ENCODE measurements at places on chromosomes 12 and 14.

DNA sequence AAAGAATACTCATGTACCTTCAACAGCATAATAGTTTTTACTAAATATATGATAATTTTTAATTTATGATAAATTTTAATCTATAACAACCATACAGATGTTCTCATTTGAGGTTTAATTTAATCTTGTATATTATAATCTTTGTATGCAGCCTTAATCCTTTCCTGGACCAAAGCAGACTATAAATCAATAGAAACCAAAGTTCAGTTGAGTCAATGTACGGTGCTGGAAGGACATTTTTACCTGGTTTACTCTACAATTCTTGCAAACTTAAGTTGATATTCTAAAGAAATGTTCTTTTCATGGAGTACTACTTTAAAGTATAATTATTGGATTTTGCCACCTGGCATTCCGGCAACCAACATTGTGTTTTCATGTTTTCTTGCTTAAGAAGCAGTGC is 118.0 kb downstream of the STAB2 start:
- no peaks in the 10 kb centered on the region for H3K4me1 ChIP-seq
- no peak for DNase-seq
- no peak overlapping the region for H3K27ac ChIP-seq
- peaks cover 4% of the 10 kb centered on the region for H3K27me3 ChIP-seq
- H3K4me3 ChIP-seq = no peak overlapping the region
- no peaks in the 10 kb centered on the region for H3K36me3 ChIP-seq

- H3K4me3 ChIP-seq = no peak overlapping the region
- peaks cover 33% of the 10 kb centered on the region for H3K4me1 ChIP-seq
- DNase-seq = no peak
- no peaks in the 10 kb centered on the region for H3K36me3 ChIP-seq
Measured at GRCh38 chr14:91888641-91889476, 21.5 kb upstream of the TC2N start.

DNA sequence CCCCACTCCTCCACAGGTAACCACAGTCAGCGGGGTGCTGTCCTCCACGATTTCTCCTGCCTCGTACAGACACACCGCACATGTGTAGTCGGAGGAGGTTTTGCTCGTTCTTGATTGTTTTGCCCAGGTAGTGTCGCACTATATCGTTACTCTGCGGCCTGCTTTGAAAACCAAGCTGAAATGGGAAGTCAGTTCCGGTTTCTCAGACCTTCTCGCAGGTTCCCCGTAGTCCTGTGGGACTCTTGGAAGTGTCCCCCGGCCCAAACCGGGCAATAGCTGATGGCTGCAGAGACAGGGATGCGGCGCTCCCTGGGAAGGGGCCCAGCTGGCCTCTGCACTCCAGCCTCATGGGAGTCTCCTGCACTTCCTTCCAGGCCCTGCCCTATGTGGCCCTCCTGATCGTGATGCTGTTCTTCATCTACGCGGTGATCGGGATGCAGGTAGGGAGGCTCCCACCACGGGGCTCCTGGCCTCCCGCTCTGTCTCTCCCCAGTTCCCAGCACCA is 141.3 kb upstream of the FKBP4 start:
- H3K27ac ChIP-seq = no peak overlapping the region
- H3K27me3 ChIP-seq = peaks cover 18% of the 10 kb centered on the region
- H3K36me3 ChIP-seq = no peaks in the 10 kb centered on the region
- no peak for DNase-seq
- no peaks in the 10 kb centered on the region for H3K4me1 ChIP-seq

- H3K4me3 ChIP-seq = peak overlapping the region; percentile 76
- H3K4me1 ChIP-seq = peaks cover 79% of the 10 kb centered on the region
- H3K27me3 ChIP-seq = no peaks in the 10 kb centered on the region
Measured at GRCh38 chr14:61503167-61503801, 181.9 kb downstream of the PRKCH start.

DNA sequence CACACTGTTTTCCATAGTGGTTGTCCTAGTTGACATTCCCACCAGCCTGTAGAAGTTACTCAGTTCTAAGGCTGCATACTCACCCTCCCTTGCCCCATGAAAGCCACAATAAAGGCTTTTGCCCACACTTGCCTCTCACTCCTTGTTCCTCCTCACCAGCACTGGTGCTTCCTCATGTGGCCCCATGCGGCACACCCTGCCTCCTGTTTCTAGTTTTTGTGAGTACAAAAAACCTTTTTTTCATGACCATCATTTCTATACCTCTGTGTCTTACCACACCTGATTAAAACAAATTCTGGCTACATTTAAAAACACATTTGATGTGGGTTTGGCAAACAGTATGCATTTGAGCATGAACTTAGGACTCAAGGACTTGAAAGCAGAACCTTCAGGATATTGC is 40.7 kb upstream of the RIN3 start:
- H3K4me3 ChIP-seq = no peak overlapping the region
- DNase-seq = no peak
- peaks cover 9% of the 10 kb centered on the region for H3K27me3 ChIP-seq
- H3K27ac ChIP-seq = no peak overlapping the region
- peaks cover 2% of the 10 kb centered on the region for H3K4me1 ChIP-seq

- H3K36me3 ChIP-seq = peaks cover 48% of the 10 kb centered on the region
- H3K27ac ChIP-seq = no peak overlapping the region
- no peak overlapping the region for H3K4me3 ChIP-seq
- H3K27me3 ChIP-seq = no peaks in the 10 kb centered on the region
- DNase-seq = no peak
Measured at GRCh38 chr14:77574446-77575115, 41.9 kb downstream of the SPTLC2 start.

- H3K36me3 ChIP-seq = no peaks in the 10 kb centered on the region
- no peak overlapping the region for H3K4me3 ChIP-seq
- no peaks in the 10 kb centered on the region for H3K4me1 ChIP-seq
- no peaks in the 10 kb centered on the region for H3K27me3 ChIP-seq
- H3K27ac ChIP-seq = no peak overlapping the region
- DNase-seq = no peak
Measured at GRCh38 chr14:29643433-29644211, 284.0 kb downstream of the PRKD1 start.

DNA sequence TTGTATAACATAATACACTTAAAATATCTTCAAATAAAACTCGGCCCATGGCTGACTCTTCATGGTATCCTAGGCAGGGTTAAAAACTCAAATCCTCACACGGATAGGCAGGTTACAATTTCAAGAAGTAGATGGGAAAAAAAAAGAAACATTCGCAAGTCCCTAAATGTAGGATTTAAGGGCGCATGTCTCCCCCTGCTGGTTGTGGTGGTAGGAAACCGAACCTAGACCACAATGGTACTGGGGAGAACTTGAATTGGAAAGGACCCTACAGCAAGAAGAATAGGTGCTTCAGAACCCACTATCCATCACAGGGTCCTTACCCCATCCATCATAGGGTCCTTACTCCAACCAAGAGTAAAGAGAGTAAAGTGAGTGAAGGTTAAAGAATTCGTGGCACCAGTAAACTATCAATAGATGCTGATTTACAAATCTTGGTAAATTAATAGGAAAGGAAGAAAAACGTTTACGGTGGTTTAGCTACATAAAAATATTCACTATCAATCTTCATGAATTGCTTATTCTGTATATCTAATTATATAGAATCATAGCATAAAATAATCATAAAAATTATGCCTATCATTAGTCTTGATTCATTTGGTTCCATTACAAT is 3.3 kb upstream of the CIPC start:
- peak; percentile 93 for DNase-seq
- H3K36me3 ChIP-seq = peaks cover 3% of the 10 kb centered on the region
- peaks cover 31% of the 10 kb centered on the region for H3K4me1 ChIP-seq
- H3K27me3 ChIP-seq = peaks cover 14% of the 10 kb centered on the region

DNA sequence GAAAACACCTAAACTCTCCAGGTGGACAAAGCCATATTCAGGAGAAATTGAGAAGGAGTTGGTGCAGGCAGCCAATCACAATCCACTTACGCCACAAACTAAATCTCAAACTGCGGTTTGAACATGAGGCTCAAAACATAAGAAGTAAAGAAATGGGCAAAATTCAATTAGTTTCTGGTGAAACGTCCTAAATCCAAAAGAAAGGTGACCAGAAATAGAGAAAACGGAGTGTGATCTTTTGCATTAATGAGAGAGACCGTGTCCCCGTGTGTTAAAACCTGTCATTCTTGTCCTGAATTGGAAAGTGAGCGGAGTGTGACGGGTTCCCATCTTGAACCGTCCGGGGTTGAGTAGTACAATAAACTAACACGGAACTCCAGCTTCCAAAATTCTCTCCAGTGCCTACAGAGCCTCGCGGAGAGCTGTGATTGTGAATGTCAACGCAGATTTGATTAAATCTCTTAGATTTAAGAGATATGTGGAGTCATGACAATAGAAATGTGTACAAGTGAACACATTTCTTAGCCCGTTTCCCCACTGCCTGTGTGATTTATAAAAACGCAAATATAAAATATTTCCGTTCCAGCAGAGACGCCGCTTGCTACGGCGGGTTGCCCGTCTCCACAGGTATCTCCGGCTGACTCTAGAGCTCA is 595 bp upstream of the METAP2 start:
- DNase-seq = peak; percentile 80
- H3K27ac ChIP-seq = peak overlapping the region; percentile 100
- no peaks in the 10 kb centered on the region for H3K27me3 ChIP-seq
- peaks cover 29% of the 10 kb centered on the region for H3K36me3 ChIP-seq
- H3K4me1 ChIP-seq = peaks cover 26% of the 10 kb centered on the region

GRCh38 chr14:85333841-85334240 is 196.1 kb upstream of the FLRT2 start:
- H3K27ac ChIP-seq = no peak overlapping the region
- no peaks in the 10 kb centered on the region for H3K4me1 ChIP-seq
- no peak overlapping the region for H3K4me3 ChIP-seq
- H3K27me3 ChIP-seq = no peaks in the 10 kb centered on the region
- no peaks in the 10 kb centered on the region for H3K36me3 ChIP-seq

- peaks cover 5% of the 10 kb centered on the region for H3K4me1 ChIP-seq
- H3K27me3 ChIP-seq = peaks cover 51% of the 10 kb centered on the region
- no peak overlapping the region for H3K4me3 ChIP-seq
Measured at GRCh38 chr12:40226705-40227104, 1.9 kb downstream of the LRRK2 start.

GRCh38 chr12:46147144-46147543 is 121.7 kb downstream of the SLC38A1 start:
- DNase-seq = peak; percentile 7
- no peaks in the 10 kb centered on the region for H3K36me3 ChIP-seq
- H3K27me3 ChIP-seq = peaks cover 31% of the 10 kb centered on the region

DNA sequence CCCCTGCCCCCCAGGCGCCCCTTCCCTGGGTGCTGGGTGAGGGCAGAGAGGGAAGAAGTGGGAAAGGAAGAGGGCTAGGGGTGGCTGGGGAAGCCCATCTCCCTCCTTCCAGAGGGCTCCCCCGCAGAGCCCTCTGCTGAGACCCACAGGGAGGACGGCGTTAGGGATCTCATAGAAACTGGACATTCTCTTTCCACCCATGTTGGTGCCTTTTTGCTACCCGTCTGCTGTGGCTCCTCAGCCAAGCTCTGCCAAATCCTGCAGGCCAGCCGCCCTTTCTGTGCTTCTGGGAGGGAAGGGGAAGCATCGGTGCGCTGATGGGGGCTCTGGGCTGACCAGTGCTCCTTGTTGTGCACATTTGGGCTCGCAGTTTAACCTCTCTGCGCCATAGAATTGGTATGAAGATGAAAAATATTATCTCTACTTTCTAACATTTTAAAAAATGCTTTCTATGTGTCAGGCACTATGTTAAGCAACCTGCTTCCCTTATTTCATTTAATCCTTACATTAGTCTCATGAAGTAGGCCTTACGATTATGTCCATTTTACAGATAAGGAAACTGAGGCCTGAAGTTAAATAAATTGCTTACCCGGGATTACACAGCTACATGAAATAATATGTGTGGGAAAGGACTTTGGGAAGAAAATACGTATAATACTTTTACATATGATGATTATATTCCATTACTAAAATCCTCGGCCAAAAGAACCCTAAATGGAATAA is 981 bp downstream of the SLC48A1 start:
- peak overlapping the region; percentile 95 for H3K4me3 ChIP-seq
- H3K4me1 ChIP-seq = peaks cover 44% of the 10 kb centered on the region
- peaks cover 10% of the 10 kb centered on the region for H3K27me3 ChIP-seq
- H3K36me3 ChIP-seq = no peaks in the 10 kb centered on the region
- H3K27ac ChIP-seq = peak overlapping the region; percentile 86

DNA sequence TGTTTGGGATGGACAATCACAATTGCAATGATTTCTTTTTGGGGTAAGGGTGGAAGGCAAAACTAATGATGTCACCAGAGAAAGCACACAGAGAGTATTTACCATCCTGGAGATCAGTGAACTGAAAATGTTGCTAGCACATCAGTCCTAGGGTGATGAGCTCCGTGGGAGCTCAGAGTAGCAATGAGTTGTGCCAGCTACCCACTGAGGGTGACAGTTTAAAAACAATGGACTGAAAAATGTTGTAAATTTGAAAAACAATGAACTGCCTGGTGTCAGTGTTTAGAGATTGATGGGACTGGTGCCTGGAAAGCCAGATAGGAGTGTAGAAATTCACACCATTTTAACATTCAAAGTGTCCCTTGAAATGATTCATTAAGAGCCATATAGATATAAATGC is 198.5 kb downstream of the ATP23 start:
- no peaks in the 10 kb centered on the region for H3K4me1 ChIP-seq
- no peaks in the 10 kb centered on the region for H3K36me3 ChIP-seq
- DNase-seq = no peak
- no peaks in the 10 kb centered on the region for H3K27me3 ChIP-seq
- no peak overlapping the region for H3K27ac ChIP-seq

GRCh38 chr14:62053188-62053587 is 291.0 kb downstream of the SNAPC1 start:
- H3K4me3 ChIP-seq = no peak overlapping the region
- DNase-seq = peak; percentile 27
- no peaks in the 10 kb centered on the region for H3K27me3 ChIP-seq
- no peaks in the 10 kb centered on the region for H3K36me3 ChIP-seq

DNA sequence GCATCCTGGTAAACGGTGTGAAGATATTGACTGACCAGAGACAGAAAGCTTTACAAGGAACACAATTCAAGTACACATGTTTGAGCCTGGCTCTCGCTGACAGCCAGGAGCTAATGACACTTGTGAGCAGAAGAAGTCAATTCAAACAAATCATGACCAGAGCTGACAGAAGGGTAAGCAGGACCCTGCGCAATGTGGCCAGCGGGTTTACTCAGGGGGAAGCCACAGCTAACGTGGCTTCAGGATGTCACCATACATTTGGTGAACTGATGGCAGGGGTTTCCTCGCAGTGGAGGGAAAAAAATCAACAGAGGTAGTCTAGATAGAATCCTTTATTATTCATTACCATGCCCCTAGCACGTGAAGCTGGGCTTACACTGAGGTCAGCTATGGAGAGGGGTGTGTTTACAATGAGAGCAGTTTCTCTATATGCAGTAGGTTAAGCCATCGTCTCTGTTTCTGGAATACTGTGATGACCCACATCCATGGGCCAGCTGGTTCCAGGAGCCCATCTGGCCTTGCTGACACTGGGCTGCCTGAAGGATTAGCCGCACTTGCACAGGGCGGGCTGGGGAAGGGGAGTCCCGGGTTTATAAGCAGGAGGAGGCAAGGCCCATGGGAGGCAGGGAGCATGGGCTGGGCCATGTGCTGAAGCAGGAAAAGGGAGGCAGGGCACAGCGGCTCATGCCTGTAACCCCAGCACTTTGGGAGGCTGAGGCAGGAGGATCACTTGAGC is 198.2 kb upstream of the PRMT8 start:
- H3K36me3 ChIP-seq = no peaks in the 10 kb centered on the region
- no peak overlapping the region for H3K4me3 ChIP-seq
- no peaks in the 10 kb centered on the region for H3K4me1 ChIP-seq
- H3K27me3 ChIP-seq = peaks cover 2% of the 10 kb centered on the region
- DNase-seq = no peak

- H3K4me3 ChIP-seq = no peak overlapping the region
- no peak overlapping the region for H3K27ac ChIP-seq
- H3K27me3 ChIP-seq = no peaks in the 10 kb centered on the region
- no peaks in the 10 kb centered on the region for H3K4me1 ChIP-seq
- DNase-seq = no peak
- no peaks in the 10 kb centered on the region for H3K36me3 ChIP-seq
Measured at GRCh38 chr12:44457465-44457864, 418.6 kb downstream of the NELL2 start.

All from activated CD4-positive, alpha-beta T cell treated with anti-CD3 and anti-CD28 coated beads, Interleukin-2, amount 10 ng/mL, durations not matched to agents 24 days and 14 days (primary cell).